ENCODE measurements at places on chromosomes 1 and 21. TPM values are rescaled to one million over a fixed set of nuclear protein-coding genes. Genes with fewer than 3 reads are reported as not detected.

Gene GJB4
- not detected for total RNA-seq

GRCh38 chr1:157226739-157227138, 88.5 kb upstream of the ETV3 start:
- H3K36me3 ChIP-seq, result no peaks in the 10 kb centered on the region
- DNase-seq, result no peak
- no peak overlapping the region for H3K4me3 ChIP-seq
- H3K27ac ChIP-seq, result no peak overlapping the region

GRCh38 chr21:31173881-31174555, 135.7 kb upstream of the KRTAP19-8 start:
- H3K4me1 ChIP-seq, result peaks cover 4% of the 10 kb centered on the region
- H3K27me3 ChIP-seq, result no peaks in the 10 kb centered on the region
- no peak overlapping the region for H3K27ac ChIP-seq
- no peaks in the 10 kb centered on the region for H3K36me3 ChIP-seq
- H3K4me3 ChIP-seq, result no peak overlapping the region

GRCh38 chr1:198903203-198903602, 264.4 kb downstream of the PTPRC start:
- H3K27me3 ChIP-seq, result no peaks in the 10 kb centered on the region
- H3K4me3 ChIP-seq, result no peak overlapping the region
- H3K27ac ChIP-seq, result peak overlapping the region; percentile 96
- H3K36me3 ChIP-seq, result peaks cover 27% of the 10 kb centered on the region
- no peak for DNase-seq

DNA sequence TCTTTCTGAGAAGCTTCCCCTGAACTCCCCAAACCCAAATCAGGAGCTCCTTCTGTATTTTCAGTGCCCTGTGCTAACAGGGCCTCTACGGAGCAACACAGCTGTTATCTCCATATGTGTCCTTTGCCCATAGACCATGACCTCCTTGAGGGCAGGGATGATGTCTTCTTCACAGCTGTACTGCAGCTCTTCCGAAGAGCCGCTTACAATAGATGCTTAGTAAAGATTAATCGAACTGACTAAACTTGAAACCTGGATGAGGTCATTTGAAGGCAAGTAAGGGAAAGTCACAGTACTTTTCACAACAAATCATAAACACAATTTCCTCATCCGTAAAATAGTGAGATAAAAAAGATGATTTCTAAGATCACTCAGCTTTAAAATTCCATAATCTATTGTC, 4.4 kb upstream of the KCNN3 start:
- H3K36me3 ChIP-seq, result no peaks in the 10 kb centered on the region
- H3K27me3 ChIP-seq, result peaks cover 10% of the 10 kb centered on the region
- no peak for DNase-seq
- H3K4me1 ChIP-seq, result peaks cover 15% of the 10 kb centered on the region
- H3K27ac ChIP-seq, result no peak overlapping the region
